Osteocyte (in vitro differentiated cells): ENCODE measurements at places on chromosomes 5 and 9. TPM values are rescaled to one million over a fixed set of nuclear protein-coding genes. Genes with fewer than 3 reads are reported as not detected.
A peak's percentile ranks its signal among the peaks of the same experiment; 100 is the strongest.

SOX30 gene
- not detected in 2 replicates for total RNA-seq

PCDHB5 gene
- total RNA-seq = 6.4 and 7.5 TPM in 2 replicates

GRCh38 chr5:79157305-79157704, 45.7 kb downstream of the BHMT start:
- no peak overlapping the region for H3K4me3 ChIP-seq
- no peak overlapping the region for H3K27ac ChIP-seq
- peaks cover 21% of the 10 kb centered on the region for H3K27me3 ChIP-seq
- H3K36me3 ChIP-seq = no peaks in the 10 kb centered on the region
- no peak for DNase-seq

GRCh38 chr5:66285343-66285922, 141.3 kb downstream of the SREK1 start:
- peaks cover 37% of the 10 kb centered on the region for H3K27me3 ChIP-seq
- H3K4me3 ChIP-seq = no peak overlapping the region
- no peaks in the 10 kb centered on the region for H3K36me3 ChIP-seq
- no peak for DNase-seq
- no peak overlapping the region for H3K27ac ChIP-seq

GRCh38 chr9:93128011-93128714, 5.9 kb downstream of the NINJ1 start:
- no peaks in the 10 kb centered on the region for H3K27me3 ChIP-seq
- DNase-seq = no peak
- H3K4me3 ChIP-seq = no peak overlapping the region
- peak overlapping the region; percentile 82 for H3K27ac ChIP-seq
